Activated naive CD4-positive, alpha-beta T cell treated with anti-CD3 and anti-CD28 coated beads for 36 hours (primary cell): ENCODE measurements at places on chromosomes 16 and 17. TPM values are rescaled to one million over a fixed set of nuclear protein-coding genes. Genes with fewer than 3 reads are reported as not detected.
A peak's percentile ranks its signal among the peaks of the same experiment; 100 is the strongest.

DNA sequence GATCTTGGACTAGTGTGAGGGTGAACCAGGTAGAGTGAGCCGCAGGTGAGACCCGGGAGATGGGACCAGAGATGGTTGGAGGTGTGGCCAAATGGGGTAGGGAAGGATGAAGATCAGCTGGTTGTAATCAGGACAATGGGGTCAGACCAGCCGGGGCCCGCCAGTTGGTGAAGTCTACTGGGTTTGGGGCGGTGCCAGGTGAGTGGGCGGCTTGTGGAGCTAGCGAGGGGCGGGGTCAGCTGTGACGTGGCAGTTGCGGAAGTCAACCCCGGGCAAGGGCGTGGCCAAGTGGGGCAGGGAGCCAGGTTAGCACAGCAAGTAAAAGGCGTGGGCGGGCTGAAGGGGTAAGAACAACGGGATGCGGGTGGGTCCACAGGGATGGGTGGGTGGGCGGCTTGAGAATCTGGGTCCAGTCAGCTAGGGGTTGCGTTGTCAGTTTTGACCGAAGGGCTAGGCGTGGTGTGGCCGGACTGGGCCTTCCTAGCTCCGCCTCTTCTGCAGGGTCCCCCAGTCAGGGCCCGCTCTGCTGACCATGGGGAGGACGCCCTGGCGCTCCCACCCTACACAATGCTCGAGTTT lies 25.5 kb upstream of the ALKBH5 start:
- DNase-seq, result peak; percentile 98

GRCh38 chr17:42548993-42549755 lies 3.5 kb upstream of the HSD17B1 start:
- no peak for DNase-seq

Gene PAM16
- total RNA-seq, result 71.3 TPM

- DNase-seq, result no peak
Measured at GRCh38 chr16:24273508-24274182, 17.5 kb downstream of the CACNG3 start.
